NCI-H1930 (cell line): ENCODE measurements at places on chromosomes 3 and 15.

DNA sequence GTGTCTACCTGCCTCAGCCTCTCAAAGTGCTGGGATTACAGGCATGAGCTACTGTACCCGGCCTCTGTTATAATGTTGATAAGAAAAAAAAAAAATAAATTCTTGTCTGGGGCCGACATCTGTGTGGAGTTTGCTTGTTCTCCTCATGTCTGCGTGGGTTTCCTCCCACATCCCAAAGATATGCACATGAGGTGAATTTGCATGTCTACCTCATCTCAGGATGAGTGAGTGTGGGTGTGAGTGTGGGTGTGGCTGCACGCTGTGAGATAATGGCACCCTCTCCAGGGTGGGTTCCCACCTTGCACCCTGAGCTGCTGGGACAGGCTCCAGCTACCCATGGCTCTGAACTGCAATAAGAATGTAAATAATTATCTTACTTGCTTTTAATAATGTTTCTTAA is 25.9 kb upstream of the UACA start:
- DNase-seq = no peak

DNA sequence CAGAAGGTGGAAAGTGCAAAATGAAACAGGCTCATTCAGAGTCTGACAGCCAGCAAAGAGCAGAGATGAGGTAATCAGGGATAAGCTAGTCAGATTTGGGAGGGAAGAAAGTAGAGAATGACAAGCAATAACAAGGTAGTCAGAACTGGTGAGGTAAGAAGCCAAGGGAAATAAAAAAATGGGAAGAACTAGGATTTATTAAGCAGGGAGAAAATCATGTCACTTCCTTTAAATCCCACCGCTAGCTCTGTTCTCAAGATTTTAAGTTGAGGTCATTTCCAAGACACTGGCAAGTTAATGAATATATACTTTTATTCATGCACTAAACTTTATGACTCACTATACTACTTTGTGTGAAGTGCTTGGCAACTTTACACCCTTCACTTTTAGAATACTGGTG is 1106.8 kb downstream of the IGSF11 start:
- DNase-seq = no peak

- DNase-seq = no peak
Measured at GRCh38 chr3:155494332-155494731, 200.8 kb upstream of the STRIT1 start.

- DNase-seq = no peak
Measured at GRCh38 chr15:50059203-50059772, 59.7 kb downstream of the ATP8B4 start.

- no peak for DNase-seq
Measured at GRCh38 chr3:29757054-29757777, 476.3 kb downstream of the RBMS3 start.

- no peak for DNase-seq
Measured at GRCh38 chr3:56622381-56622780, 60.7 kb downstream of the TASOR start.

GRCh38 chr3:142566096-142566495 is 12.4 kb downstream of the ATR start:
- DNase-seq = no peak

GRCh38 chr3:14633417-14633816 is 18.1 kb upstream of the CCDC174 start:
- no peak for DNase-seq

DNA sequence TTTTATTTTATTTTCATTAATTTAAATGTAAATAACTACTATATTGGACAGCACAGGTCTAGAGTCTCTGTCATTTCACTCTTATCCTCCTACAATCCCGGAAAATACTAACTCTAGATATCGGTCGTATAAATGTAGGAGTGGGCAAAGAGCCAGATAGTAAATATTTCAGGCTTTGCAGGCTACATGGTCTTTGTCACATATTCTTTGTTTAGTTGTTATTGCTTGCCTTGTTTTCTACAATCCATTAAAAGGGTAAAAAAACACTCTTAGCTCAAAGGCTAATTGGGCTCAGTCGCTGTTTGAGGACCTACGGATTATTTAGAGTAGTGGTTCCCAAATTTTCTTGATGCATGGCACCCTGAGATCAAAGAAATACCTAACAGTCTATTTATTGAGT is 1.7 kb downstream of the KNL1 start:
- no peak for DNase-seq

DNA sequence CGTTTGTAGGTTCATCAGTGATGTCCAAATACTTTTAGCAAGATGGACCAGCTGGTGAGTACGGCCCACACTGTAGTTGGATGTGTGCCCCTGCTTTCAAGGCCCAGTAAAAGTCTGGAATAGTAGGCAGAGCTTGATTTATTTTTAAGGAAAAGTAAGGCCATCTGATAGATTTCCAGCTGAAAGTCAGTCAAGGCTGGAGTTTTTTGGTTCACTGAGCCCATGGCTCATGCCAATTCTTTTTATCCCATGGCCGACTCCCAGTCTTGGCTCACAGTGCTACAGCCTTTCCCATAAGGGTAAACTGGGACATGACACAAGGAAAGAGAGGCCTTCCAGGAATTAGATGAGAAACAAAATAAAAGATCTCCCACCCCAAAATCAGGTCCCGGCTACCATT is 13.5 kb downstream of the CCDC80 start:
- no peak for DNase-seq

- no peak for DNase-seq
Measured at GRCh38 chr3:155737844-155738460, 6.9 kb downstream of the PLCH1 start.

DNA sequence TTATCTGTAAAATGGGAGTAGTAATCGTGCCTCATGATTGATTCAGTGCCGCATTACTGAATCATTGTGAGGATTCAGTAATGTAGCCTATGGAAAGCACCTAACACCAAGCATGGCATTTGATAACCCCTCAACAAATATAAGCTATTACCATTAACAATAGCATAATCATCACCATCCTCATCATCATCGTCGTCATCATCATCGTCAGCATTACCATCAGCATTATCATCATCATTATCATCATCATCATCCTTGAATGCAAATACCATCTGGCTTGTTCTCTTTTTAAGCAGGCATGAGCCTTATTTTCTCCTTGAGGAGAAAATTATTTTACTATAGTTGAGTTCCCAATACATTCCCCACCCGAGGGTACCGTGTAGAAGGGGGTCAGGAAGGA is 115.4 kb upstream of the PTPRG start:
- DNase-seq = no peak

- no peak for DNase-seq
Measured at GRCh38 chr3:52429031-52429430, 15.9 kb downstream of the SEMA3G start.

GRCh38 chr3:134369861-134370596 is 4.2 kb downstream of the AMOTL2 start:
- no peak for DNase-seq

DNA sequence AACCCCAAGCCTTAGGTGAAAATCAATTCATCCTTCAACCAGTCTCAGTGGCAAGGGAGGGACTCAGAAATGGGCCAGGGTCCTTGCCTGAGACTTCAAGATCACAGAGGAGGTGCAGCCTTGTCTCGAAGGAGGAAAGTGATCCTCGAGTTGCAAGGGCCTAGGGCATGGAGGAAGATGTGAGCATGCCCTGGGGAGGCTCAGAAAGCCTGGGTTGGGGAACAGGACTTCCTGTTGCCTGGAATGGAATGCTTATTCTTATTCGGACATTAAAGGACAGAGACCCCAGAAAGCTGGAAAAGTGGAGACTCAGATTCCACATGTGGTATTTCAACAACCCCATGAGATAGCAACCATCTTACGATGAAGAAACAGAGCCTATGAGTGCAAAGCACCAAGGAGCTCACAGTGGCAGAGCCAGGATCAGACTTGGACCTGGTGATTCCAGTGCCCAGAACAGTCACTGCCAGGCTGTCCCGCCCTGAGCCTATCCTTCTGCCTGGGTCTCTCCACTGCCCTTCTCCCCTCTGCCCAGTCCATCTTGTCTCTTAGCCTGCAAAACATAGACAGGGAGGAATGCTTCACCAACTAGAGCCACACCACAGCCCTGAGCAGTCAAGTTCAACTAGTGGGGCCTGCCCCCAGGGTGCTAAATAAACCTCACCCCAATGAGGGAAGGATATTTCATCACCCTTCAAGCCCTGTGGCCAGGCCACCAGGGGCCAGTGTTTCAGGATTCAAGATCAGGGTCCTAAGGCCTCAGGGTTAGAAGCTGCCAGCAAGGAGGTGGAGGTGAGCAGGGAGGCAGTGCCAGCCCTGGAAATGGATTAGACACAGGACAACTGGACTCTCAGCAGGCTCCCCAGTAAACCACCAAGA is 21.9 kb downstream of the DAPK2 start:
- no peak for DNase-seq

DNA sequence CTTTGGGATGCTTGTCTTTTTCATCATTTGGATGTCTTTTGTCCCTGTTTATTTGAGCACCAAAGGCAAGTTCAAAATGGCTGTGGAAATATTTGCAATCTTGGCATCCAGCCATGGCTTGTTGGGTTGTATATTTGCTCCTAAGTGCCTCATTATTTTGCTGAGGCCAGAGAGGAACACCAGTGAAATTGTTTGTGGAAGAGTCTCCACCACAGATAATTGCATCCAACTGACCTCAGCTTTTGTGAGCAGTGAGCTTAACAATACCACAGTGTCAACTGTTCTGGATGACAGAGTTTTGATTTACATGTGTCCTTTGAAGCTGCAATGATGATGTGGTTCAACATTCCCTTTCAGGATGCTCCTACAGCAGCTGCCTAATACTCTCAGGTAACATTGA is 83.0 kb upstream of the KCNAB1 start:
- DNase-seq = peak; percentile 78

DNA sequence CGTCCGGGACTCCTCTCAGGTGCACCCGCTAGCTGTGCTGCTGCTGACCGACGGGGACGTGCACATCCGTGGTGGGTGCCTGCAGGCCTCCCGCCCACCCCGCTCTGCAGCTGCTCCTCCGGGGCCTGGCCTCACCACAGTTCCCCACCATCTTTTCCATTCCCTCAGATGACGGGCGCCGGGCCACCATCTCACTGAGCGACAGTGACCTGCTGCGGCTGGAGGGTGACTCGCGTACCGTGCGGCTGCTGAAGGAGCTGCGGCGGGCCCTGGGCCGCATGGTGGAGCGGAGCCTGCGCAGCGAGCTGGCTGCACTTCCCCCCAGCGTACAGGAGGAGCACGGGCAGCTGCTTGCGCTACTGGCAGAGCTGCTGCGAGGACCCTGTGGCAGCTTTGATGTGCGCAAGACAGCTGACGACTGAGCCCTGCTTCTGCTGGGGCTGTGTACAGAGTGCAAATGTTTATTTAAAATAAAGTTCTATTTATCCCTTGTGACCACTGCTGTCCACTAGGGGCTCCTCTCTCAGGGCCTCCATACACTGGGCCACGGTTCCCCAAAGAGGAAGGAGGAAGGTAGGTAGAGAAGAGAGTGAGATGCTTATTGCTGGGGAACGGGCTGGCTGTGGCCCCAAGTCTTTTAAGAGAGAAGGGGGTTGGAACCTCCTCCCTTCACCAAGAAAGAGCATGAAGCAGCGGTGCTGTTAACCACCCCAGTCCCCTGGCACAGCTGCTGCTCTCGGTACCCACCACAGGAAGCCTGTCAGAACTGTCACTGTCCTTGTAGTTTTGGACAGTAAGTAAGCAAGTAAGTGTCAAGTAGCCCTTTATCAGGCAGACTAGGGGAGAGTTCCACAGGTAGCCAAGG is 47.0 kb downstream of the DHX30 start:
- no peak for DNase-seq

- no peak for DNase-seq
Measured at GRCh38 chr3:46971742-46972141, 4.8 kb downstream of the CCDC12 start.

GRCh38 chr3:135023996-135024658 is 229.1 kb downstream of the EPHB1 start:
- no peak for DNase-seq

GRCh38 chr3:126514161-126514560 is 3.4 kb downstream of the UROC1 start:
- no peak for DNase-seq

DNA sequence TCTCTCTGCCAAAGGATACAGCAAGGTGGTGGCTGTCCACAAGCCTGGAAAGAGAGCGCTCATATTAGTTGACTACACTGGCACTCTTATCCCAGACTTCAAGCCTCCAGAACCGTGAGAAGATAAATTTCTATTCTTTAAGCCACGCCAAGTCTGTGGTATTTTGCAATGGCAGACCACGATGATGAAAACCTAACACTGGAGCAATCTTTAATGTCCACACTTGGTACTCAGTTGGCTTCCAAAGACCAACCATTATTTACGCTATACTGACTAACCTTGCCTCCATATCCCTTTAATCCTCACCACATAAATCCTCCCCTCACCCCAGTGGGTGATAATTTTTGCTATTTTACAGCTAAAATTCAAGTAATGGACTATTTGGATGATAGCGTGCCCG is 16.9 kb upstream of the LACTB start:
- DNase-seq = no peak

- DNase-seq = no peak
Measured at GRCh38 chr3:82978368-82978767, 1216.9 kb upstream of the GBE1 start.

DNA sequence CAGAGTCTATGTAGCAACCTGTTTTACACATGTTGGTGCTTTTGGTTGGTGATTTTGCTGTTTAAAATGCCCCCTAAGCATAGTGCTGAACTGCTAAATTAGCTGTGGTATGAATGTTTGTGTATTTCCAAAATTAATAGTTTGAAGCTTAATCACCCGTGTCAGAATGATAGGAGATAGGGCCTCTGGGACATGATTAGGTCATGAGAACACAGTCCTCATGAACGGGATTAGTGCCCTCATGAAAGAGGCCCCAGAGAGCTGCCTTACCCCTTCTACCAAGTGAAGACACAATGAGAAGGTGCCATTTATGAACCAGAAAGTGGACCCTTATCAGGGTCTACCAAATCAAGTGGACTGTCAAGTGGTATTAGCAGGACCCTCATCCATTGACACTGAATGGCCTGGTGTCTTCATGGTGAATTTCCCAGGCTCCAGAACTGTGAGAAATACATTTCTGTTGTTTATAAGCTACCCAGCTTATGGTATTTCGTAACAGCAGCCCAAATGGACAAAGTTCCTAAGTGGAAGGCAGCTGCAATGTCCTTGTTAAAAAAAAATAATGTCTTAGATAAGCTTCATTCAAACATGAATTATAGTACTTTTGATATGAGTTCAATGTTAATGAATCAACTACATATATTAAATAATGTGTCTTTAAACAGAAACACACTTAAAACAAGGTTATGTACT is 37.7 kb upstream of the FRMD4B start:
- DNase-seq = no peak
